HuH-7.5 (cell line): ENCODE measurements at places on chromosomes 11 and 22.

DNA sequence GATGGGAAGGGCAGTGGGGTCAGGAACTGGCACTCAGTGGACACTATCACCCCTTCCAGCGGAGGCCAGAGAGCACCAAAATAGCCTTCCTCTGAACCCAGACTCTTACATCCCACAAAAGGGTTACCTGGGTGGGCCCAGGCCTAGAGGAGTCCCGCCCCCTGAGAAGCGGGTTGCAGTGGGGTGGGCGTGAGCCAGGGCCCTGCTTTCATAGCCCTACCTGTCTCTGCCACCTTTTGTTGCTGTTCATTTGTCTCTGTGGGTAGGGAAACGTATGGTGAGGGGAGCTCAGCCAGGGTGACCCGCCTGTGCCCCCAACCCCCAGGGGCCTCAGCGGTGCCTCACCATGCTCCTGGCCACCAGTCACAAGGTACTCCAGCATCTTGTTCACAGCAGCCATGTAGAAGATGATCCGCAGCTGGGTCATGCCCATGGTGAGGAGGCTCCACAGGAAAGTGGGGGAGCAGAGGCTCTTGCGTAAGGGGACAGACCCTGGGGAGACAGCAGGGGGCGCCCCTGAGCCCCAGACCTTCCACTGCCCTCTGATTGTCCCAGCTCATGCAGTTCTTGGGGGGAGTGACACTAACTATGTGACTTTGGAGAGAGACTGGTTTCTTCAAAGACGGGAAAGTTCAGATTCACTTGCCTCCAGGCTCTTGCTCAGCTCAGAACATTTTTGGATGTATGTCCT is 24.0 kb downstream of the SLC43A1 start:
- no peak for DNase-seq

DNA sequence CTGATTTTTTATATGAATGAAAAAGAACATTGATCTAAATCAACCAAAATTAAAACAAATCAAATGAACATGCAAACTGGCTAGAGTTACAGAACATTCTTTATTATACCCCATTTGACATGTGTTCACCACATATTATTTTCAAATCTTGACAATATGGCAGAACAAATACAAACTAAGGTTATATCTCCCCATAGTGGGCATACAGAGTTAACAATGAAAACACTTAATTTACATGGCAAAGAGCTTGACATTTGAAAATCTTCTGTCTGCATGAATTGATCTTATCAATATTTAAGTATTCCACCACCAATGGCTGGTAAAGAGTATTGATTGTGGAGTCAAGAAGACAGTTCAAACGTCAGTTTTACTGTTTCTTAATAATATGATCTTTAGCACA is 197.9 kb upstream of the ANO3 start:
- DNase-seq: no peak

DNA sequence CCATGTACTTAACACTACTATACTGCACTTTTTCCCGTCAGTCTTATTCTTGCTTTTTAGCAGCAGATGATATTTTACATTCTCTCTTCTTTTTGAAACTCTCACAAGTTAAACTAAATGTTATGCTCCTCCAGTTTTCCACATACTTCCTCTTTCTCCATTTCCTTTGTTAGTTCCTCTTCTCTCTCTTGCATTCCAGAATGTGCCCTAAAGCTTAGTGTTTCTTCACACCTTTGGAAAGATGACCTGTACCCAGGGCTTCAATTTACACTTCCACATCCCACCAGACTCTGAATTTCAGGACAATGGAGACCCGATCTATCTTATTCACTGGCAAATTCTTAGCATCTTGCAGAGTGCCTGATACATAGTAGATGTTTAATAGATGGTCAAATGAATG is 51.8 kb downstream of the APIP start:
- DNase-seq: no peak

- no peak for DNase-seq
These were observed 11.0 kb downstream of the PTPRJ start for GRCh38 chr11:47991266-47991830.
